ENCODE measurements at places on chromosomes 3 and 15.
A peak's percentile ranks its signal among the peaks of the same experiment; 100 is the strongest.

DNA sequence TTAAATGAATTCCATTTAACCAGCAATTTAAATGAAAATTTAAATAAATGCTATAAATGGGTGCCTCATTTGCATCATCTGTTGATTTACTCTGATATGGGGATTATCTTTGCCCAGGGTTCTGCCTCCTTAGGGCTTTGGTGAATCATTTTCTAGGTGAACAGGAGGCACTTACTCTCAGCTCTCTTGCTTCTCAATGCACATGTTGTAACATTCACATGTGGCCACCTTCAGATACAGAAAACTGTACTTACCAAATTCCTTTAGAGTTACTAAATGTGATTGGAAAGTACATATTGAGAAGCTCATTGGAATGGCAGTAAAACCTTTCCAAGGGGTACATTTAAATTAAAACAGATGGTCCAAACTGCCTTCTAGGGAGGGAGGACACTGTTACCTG, 20.8 kb downstream of the GADL1 start:
- DNase-seq, result no peak

- no peak for DNase-seq
Measured at GRCh38 chr15:77825546-77825945, 192.8 kb upstream of the LINGO1 start.

DNA sequence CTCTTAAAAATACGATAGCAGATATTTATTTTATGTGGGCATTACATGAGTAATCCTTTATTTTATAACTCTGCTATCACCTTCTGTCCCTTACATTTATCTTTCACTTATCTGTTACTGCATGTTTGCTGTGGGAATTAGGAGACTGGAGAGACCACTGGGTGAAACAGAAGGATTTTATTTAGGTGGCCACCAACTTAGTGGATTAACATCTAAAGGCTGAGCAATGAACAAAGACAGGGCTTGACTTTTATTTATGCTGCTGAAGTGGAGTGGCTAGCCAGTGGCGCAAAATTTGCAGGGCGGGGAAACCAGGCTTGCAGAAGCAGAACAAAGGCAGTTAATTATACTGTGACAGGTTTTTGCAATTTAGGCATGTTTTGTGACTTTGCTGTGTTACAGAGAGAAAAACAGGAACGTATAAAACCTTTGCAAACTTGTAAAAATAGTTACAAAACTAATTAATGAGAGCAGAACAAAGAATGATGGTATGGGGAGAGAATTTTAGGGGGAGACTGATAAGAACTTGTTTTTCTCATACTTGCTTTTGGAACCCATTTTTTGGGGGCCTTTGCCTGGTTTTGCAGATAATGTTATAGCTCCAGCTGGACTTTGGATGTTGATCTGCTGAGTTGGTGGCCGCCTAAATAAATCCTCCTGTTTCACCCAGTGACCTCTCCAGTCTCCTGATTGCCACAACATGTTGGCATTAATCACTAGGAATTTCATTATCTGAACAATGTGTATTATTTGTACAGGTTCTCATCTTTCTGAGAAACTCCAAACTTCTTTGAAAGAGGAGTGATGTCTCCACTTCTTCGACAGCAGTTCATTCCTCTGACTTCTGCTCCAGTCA, 18.0 kb downstream of the KLHL24 start:
- DNase-seq, result no peak

DNA sequence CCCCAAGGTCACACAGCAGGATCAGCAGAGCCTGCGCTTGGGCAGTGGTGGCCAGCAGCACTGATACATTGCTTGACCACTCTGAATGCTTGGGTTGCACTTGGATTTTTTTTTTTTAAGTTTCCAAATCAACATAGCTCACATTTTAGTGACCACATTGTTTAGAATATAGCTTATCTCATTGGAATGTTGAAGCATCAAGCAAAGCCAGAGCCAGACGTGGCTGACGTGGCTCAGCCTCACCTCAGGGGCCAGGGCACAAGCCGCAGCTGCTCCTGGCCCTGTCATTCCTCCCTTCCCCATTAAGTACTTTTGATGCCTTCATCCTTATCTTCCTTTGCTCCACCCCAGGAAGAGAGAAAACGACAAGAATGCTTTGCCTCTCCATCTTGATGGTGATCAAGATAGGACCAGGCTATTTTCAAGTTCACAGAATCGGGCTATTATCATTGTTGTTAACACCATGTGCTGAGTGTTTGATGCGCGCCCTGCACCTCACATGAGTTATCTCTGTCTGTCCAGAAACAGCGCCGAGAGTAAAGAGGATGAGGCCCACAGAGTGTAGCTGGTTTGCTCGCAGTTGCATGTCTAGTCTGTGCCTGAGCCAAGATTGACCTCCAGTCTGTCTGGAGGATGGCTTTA, 75.8 kb downstream of the AAGAB start:
- no peak for DNase-seq

DNA sequence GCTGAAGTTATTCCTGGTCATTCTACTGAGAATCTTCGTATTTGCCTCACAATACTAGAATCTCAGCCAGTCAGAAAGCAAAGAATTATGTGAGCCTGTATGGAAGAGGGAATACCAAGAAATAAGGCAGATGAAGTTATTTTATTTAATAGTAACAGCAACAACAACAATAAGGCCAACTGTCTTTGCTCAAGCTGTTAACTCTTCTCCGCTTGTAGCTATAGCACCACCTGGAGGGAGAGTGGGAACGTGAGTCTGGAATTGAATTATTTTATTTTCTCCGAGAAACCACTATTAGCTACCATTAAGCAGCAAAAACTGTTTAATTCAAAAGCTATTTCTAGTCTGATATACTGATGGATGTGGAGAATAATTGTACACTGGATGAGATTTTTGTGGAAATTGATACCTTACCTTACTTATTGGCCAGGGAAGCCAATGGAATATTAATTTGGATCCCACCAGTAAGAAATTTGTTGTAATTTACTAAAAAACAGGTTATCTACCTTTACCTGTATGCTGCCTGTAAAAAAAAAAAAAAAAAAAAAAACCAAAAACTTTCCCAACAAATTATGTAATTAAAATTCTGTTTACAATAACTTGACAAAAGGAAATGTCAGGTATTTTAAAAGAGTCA, 50.1 kb downstream of the CALML4 start:
- peak; percentile 43 for DNase-seq

- DNase-seq, result no peak
Measured at GRCh38 chr3:15326037-15326436, 6.3 kb downstream of the SH3BP5 start.

DNA sequence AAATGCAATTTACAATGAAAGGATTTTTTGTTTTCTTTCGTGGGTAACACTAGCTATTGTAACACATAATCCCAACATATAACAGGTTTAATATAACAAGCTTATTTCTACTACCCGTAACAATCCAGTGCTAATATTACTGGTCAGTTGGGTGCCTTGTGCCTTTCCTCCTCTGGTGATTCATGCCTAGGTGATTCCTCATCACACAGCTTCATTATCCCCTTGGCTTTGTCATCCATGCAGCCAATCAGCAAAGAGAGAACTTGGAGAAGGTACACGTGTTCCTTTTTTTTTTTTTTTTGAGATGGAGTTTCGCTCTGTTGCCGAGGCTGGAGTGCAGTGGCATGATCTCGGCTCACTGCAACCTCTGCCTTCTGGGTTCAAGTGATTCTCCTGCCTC, 30.7 kb downstream of the CHST14 start:
- no peak for DNase-seq

- no peak for DNase-seq
Measured at GRCh38 chr3:34008191-34008590, 209.8 kb downstream of the PDCD6IP start.

DNA sequence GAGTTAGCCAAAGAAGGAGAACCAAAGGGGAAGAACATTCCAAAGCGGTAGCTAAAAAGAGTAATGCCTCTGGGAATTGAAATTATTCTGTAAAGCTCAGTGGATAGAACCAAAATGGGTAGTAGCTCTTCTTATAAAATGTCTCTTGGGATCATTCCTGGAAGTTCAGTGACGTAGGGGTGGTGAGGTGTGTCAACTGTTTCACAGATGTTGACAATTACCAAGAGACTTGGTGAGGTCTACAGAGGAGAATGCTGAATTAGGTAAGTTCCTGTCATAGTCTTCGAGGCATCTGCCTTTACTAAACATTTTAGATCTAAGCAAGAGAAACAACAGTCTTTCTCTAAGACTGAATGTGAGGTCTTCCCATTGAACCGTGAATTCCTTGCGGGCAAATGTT, 67.8 kb downstream of the TPRG1 start:
- DNase-seq, result no peak

- no peak for DNase-seq
Measured at GRCh38 chr3:1195947-1196346, 103.1 kb downstream of the CNTN6 start.

DNA sequence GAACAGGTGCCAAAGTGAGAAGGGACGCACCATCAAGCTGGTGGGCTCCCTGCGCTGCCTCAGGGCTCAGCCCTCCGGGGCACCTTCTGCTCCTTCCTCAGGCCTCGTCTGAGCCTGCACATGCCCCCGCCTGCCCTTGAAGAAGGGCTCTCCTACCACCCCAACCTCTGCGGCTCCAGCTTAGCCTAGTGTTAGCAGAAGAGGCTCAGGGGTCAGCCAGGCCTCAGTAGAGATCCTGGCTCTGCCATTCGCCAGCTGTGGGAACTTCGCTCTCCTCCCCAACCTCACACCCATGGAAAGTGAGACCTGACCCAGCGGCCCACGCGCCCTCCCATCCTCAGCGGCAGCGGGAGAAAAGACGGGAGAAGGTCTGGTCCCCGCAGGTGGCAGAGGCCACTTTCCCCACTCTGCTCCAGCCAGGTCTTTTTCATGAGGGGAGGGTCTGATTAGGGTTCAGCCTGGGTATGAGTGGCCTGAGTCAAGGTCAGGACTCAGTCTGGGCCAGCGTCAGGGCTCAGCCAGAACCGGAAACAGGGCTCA, 8.2 kb downstream of the GRIP2 start:
- no peak for DNase-seq

DNA sequence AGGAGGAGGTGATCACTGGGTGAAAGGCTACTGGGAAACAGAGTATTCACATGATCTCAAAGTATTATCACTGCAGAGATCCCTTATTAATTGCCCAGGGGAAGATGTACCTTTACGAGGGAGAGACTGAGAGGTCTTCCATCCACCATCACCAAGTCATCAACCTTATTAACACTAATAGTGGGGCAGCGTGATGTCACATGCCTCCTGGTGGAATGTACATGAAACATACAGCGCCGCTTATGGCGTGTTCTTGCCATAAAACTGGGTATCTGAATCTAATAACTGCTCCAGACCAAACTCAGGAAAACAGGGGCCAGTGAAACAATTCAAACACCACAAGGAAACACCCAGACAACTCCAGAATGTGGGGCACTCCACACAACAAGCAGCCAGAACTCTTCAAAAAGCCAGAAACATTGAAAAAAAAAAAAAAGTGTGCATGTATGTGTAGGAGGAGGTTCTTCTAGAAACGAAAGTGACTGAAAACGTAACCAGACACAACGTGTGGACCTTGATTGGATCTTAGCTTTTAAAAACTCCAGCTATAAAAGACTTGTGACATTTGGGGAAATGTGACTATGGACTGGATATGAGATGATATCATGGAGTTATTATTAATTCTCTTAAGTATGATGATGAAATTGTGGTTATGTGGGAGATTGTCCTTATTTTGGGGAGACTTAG, 4.6 kb downstream of the STIMATE start:
- DNase-seq, result no peak

- DNase-seq, result peak; percentile 32
Measured at GRCh38 chr15:95556866-95557225, 773.7 kb upstream of the NR2F2 start.

DNA sequence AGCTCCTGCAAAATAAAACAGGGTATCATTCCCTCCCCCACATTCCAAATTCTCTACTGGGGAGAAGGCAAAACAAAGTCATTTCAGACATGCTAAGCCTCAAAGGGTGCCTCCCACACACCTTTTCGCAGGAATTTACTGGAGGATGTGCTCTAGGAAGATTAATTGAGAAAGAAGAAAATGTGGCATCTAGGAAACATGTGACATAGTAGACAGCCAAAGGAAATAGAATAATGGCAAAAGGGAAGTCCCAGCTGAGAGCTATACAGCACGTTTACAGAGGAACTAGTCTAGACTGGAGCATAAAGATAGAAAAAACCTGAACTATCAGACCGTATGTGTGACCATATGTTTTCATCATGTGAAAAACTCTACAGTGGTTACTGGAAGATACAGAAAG, 58.8 kb upstream of the MELTF start:
- DNase-seq, result no peak

- peak; percentile 36 for DNase-seq
Measured at GRCh38 chr15:59191855-59192237, 14.8 kb upstream of the LDHAL6B start.

DNA sequence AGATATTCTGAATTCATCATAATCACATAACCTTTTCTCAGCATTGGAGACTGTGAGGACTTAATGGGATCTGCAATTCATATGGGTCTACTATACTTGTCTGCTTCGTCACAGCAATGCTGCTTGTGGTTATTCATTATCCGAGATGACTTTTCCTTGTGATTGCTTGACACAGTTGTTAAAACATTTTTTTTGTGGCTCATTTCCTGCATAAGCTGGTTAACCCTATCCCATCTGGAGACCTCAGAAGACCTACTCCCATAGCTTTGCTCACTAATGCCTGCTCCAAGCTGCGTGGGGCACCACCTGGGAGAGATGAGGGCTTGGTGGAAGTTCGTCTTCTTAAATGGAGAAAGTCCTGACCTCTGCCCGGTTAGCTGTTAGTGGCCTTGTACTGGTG, 360.8 kb downstream of the CHST2 start:
- DNase-seq, result no peak

GRCh38 chr3:140980663-140981062, 39.0 kb downstream of the SLC25A36 start:
- no peak for DNase-seq

GRCh38 chr3:72892081-72892775, 4.4 kb downstream of the GXYLT2 start:
- DNase-seq, result no peak

- DNase-seq, result no peak
Measured at GRCh38 chr15:67181221-67181639, 73.2 kb downstream of the AAGAB start.

GRCh38 chr15:56929933-56930332, 11.5 kb downstream of the TCF12 start:
- DNase-seq, result peak; percentile 40

DNA sequence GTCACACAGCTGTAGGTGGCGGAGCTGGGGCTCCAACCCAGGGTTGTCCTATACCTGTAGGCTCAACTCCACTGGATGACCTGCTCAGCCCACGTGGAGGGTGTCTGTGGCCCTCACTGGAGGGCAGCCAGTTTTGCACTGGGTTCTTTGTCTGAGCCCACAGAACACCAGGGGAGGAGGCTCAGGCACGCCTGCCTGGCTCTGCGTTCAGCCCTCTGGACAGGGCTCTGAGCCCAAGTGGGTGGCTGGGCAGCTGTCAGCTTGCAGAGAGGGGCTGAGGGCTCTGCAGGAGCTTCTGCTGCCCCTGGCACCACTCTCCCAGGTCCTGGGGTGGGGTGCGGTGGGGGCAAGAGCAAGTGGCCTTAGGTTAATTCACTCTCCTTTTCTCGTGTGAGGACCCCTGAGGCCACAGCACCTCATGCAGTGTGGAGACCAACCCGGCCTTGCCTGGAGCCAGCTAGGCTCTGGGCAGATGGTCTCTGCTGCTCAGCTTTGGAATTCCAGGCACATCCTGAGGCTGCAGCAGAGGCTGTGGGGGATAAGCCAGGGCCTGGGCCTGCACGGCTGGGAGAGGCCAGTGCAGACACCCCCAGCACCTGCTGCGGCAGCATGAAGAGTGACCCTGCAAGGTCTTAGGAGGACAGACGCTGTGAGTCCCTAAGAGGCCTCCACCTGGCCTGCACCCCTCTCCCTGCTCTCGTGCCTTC, 23.5 kb downstream of the DUSP7 start:
- DNase-seq, result no peak
